Stimulated activated CD4-positive, alpha-beta T cell treated with anti-CD3 and anti-CD28 coated beads, Interleukin-2, amount 100 ng/mL, for 48 hours (primary cell): ENCODE measurements at places on chromosomes 6 and 20.

- no peak for DNase-seq
Observed at GRCh38 chr6:56242346-56242745, 5.0 kb downstream of the COL21A1 start.

- no peak for DNase-seq
Observed at GRCh38 chr6:156782691-156783320, 5.6 kb downstream of the ARID1B start.

DNA sequence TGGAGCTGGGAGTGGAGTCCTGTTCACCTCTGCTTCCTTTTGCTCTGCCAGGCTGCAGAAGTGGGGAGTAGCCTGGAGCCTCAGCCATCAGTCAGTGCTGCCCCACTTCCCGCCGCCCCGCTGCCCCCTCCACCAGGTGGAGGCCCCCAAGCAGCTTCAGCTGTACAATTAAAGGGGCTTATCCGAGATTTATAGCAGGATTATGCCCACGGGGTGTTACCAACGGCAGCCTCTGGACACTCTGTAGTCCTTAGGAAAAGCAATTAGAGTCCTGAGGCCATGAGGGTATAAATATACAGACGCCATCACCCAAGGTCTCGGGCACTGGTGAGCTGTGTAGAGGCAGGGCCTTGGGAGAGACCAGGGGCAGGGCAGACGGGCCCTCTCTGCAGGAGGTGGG is 55.4 kb downstream of the GRM4 start:
- no peak for DNase-seq

DNA sequence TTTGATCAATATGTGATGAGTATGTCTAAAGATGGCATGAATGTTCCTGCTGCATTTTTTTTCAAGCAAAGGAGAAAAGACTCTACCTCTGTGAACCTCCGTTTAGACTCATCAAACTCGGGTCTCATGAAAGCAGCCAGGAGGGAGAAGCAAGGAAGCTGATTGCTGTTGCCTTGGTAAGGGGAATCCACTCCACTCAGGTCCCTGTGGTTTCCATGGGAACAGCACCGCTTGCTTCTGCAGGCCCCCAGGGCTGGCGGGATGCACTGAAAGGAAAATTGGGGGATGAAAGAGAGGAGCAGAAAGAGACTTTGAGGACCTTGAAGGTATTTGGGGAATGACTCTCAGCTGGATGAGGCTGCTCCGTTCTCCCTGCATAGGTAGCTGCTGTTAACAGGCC is 249.6 kb upstream of the RIN2 start:
- no peak for DNase-seq

GRCh38 chr20:52168116-52168515 is 23.5 kb downstream of the ZFP64 start:
- DNase-seq = no peak

DNA sequence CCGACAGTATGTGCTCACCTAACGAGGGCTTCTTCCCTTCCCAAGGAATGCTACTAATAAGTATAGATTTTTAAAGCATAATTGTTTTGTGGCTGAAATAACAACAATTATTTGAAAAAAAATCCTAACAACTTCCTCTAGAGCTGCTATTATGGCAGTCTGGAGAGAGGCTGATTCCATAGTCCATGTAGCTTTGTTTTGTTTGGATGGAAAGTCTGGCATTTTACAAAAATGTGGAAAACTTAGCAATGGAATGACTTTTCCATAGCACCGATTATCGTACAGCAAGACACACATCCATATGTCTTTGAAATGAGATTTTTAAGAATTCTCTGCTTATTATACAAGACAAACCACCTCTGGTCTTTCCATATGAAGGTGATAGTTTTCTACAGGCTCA is 252.4 kb upstream of the TAB2 start:
- DNase-seq = no peak

- no peak for DNase-seq
Observed at GRCh38 chr20:32248043-32248442, 29.4 kb upstream of the KIF3B start.

GRCh38 chr6:12815884-12816600 is 99.5 kb downstream of the PHACTR1 start:
- DNase-seq = no peak

DNA sequence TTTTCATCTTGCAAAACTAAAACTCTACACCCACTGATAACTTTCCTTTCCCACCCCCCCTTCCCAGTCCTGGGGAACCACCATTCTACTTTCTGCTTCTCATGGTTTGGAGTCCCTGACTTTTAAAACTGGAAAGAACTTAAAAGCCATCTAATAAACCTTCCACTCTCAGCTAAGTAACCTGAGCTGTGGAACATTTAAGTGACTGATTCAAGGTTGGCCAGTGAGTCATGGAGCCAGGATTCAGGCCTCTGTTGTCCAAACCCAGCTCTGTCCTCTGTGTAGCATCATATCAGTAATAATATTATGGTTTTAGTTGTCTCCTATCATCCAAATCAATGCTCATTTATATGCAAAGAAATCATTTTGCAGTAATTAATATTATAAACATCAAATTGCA is 176.0 kb upstream of the NT5E start:
- DNase-seq = no peak

DNA sequence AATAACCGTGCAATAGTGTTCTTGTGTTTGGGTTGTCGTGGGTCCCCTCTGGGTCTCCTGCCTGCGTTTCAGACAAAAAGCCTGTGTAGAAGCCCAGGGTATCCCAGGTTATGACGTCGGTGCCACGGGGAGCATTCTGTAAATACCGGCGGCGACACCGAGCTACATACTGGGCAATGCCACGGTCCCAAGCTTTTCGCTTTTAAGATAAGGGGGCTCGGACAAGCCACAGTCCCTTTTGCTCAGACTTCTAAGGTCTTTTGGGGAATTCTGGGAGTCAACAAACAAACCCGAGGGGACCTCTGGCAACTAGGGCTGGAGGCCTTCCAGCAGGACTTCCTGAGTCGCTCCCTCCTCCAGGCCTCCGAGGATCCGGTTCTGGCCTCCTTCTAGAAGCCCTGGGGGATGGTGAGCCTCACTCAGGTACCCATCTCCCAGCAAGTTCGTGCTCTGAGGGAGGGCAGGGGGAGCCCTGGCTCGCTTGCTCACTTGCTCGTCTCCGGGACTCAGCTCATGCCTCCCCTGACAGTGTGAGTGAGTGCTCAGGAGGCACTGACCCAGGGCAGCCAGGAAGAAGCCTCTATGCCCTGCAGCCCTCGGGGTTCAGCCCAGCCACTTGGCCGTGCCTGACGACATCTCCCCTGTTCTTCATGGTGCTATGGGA is 62.4 kb upstream of the MRPS10 start:
- no peak for DNase-seq

DNA sequence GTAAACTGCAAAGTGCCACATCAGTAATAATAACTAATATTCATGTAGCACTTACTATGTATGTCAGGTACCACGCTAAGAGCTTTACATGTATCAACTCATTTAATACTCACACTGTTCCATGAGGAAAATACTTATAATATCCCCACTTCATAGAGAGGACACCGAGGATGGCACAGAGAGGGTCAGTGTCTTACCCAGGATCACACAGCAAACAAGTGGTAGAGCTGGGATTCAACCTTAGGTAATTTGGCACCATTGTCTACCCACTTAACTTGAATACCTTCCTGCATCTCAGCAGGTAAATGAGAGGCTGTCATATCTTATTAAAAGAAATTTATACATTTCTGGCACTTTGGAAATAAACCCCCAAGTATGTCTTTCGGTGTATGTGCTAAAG is 8.0 kb downstream of the POFUT1 start:
- no peak for DNase-seq

GRCh38 chr6:158452191-158452590 is 107.7 kb upstream of the TMEM181 start:
- DNase-seq = no peak

GRCh38 chr6:2531426-2532215 is 219.1 kb downstream of the MYLK4 start:
- no peak for DNase-seq

DNA sequence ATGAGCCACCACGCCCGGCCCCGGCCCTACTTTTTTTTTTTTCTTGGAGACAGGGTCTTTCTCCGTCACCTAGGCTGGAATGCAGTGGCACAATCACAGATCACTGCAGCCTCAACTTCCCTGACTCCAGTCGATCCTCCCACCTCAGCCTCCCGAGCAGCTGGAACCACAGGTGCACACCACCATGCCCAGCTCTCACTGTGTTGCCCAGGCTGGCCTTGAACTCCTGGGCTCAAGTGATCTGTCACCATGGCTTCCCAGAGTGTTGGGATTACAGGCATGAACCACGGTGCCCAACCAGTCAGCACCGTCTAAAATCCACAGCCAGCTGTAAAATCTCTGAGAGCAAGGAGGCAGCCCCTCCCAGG is 17.4 kb downstream of the SLC17A9 start:
- DNase-seq = no peak

DNA sequence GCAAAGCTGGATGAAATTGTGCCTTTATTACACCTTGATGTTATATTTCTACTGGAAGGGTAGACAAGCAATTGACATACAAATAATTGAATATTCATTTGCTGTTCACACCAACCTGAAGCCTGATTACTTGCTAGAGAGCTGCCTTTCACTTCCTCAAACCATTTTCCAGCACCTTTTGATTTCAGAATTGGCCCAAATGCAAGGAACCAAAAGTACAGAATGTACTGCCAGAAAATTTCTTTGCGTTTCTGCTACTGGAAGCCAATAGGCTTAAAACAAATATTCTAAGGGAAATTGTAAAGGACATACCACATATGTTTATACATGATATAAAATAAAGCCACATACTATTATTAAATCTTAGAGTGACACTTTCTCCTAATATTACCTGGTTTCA is 94.5 kb downstream of the RFPL4B start:
- DNase-seq = no peak

- no peak for DNase-seq
Observed at GRCh38 chr20:3919352-3919751, 30.2 kb downstream of the PANK2 start.

GRCh38 chr6:100388868-100389519 is 75.7 kb downstream of the SIM1 start:
- no peak for DNase-seq

GRCh38 chr6:51559059-51559458 is 528.4 kb downstream of the PKHD1 start:
- DNase-seq = no peak

GRCh38 chr20:46343975-46344357 is 35.7 kb upstream of the CDH22 start:
- DNase-seq = no peak

GRCh38 chr20:3454831-3455230 is 16.0 kb upstream of the ATRN start:
- DNase-seq = no peak

DNA sequence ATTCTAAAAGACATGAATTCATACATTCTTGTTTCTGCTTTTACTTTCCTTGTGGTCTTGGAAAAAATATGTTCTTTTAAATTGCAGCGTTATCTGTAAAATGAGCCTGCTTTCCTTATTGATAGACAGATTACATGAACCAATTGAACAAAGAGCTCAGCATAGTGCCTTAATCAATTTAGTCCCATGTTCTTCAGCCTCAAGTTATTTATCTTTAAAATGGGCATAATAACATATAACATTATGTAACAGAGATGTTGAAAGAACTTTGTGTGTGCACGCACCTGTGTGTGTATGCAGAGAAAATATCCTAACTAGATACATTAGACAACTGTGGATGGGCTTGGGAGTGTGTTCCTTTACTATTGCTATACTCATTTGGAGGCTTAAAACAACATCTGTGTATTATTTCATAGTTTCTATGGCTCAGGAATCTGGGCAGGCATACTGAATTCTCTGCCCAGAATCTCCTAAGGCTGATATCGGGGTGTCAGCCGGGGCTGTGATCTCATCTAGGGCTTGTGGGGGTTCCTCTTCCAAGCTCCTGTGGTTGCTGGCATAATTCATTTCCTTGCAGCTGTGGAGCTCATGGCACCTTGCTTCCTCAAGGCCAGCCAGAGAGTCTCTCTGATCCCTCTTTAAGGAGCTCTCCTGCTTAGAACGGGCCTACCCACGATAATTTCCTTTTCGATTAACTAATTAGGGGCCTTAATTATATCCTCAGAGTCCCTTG is 194.1 kb downstream of the ARID1B start:
- DNase-seq = no peak

GRCh38 chr6:69868961-69869360 is 2.6 kb downstream of the COL19A1 start:
- DNase-seq = no peak
